ENCODE measurements at places on chromosomes 12 and 14.

- no peak for DNase-seq
These were observed 496.8 kb downstream of the EGLN3 start for GRCh38 chr14:33454022-33454595.

DNA sequence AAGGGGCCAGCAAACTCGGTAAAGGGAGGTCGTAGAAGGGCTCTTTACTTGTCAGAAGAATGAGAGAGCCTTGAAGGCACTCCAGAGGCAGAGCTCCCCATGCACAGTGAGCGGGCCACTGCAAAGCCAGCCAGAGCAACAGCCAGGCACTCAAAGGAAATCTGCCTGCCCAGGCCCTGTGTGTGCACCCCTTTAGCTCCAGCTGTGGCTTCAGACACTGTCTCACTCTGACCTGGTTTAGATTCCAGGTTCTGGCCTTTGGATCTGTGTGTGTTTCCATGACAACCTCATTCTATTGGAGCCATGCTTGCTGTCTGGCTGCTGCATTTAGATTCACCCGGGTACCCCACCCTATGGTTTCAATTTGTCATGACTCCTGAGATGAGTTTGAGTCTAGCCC lies 170.3 kb downstream of the CAPZA3 start:
- DNase-seq = no peak

- peak; percentile 4 for DNase-seq
These were observed 1.4 kb downstream of the KCNMB4 start for GRCh38 chr12:70367258-70368141.

GRCh38 chr12:79366374-79366773 lies 324.4 kb downstream of the PAWR start:
- DNase-seq = peak; percentile 16

DNA sequence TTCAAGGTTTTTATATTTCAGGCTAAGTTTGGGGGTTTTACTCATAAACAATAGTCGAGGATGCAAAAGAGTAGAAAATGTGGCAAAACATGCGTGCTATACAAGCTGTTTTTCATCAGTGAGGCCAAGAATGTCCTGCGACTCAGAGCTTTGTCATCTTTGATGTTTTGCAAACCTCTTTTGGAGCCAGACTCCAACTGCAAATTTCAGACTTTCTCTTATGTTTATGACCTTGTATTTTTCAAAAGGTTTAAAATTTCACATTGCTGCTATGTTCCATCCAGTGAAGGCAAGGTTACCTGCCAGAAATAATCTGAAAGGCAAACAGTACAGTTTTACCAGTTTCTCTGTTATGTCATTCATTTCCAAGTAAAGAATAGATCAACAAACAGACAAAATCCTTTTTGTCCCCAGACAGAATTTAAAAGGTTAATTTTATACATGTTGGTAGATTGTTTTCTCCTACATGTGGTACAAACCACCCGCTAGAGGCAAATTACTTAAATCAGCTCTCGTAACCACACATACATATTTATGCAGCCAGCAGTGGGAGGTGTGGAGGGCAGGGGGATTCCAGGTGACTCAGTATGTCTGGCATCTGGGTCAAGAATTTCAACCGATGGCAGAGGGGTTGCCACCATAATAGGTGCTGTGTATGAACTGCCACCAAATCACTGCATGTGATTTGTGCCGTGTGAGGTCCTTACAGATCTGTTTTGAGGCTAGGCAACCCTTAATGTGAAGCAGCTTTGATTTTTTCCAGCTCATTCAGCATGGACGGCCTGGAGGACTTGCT lies 119.8 kb upstream of the CPM start:
- DNase-seq = no peak

DNA sequence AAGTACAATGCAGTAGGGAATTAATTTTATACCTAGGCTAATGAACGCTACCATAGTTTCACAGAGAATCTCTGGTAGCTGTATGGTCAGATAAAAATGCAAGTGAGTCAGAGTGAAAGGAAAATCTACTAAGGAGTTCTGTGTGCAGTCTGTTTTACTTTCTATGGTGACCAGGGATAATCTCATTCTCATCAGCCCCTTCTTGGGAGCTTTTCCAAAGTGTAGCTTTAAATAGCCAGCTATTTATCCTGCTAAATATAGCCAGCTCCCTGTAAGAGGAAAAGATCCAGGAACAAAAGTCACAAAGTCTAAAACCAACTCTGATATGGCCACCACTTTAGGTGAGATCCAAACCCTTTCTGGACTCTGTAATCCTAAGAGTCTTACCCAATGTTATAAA lies 75.5 kb downstream of the TMEM116 start:
- no peak for DNase-seq

GRCh38 chr12:47717046-47717442 lies 8.2 kb downstream of the ENDOU start:
- no peak for DNase-seq

- no peak for DNase-seq
These were observed 18.4 kb downstream of the PWP1 start for GRCh38 chr12:107704041-107704440.

DNA sequence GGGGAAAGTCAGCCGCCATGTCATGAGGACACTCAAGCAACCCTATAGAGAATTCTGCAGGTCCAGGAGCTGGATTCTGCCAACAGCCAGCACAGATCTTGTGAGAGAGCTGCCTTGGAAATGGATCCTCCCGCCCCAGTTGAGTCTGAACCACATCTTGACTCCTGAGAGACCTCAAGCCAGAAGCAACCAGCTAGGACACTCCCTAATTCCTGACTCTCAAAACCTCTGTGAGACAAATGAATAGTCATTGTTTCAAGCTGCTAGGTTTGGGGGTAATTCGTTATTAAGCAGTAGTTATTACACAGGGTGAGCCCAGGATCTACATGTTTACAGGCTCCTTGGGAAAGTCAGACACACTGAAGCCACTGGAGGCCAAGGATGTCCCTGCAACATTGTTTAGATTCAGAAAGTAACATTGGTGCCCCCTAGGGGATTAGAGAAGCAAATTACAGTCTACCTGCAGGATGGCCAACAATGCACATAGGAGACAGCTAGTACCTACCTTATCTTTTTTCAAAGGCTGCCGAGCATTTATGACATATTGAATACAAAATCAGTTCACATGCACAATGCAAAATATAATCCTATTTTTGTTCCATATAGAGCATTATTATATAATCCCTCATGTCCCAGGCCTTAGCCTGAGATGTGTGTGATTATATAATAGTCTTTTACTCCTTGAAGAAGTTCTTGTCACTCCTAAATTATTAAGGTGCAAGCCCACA lies 57.9 kb upstream of the FICD start:
- peak; percentile 68 for DNase-seq

DNA sequence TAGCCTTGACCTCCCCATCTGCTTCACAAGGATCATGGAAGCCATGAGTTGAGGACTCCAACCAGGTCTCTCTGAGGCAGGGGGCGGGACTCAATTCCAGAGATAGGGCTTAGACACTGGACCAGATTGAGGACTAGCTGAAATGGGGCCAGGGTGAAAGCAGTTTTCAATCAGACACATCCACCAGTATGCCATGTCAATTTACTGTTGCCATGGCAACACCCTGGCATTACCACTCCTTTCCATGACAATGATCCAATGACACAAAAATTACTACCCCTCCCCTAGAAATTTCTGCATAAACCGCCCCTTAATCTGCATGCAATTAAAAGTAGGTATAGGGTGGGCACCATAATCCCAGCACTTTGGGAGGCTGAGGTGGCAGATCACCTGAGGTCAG lies 18.6 kb upstream of the DCAF5 start:
- DNase-seq = no peak

- no peak for DNase-seq
These were observed 6.8 kb downstream of the LMNTD1 start for GRCh38 chr12:25546318-25546717.

GRCh38 chr12:128906485-128907137 lies 53.3 kb downstream of the GLT1D1 start:
- no peak for DNase-seq

DNA sequence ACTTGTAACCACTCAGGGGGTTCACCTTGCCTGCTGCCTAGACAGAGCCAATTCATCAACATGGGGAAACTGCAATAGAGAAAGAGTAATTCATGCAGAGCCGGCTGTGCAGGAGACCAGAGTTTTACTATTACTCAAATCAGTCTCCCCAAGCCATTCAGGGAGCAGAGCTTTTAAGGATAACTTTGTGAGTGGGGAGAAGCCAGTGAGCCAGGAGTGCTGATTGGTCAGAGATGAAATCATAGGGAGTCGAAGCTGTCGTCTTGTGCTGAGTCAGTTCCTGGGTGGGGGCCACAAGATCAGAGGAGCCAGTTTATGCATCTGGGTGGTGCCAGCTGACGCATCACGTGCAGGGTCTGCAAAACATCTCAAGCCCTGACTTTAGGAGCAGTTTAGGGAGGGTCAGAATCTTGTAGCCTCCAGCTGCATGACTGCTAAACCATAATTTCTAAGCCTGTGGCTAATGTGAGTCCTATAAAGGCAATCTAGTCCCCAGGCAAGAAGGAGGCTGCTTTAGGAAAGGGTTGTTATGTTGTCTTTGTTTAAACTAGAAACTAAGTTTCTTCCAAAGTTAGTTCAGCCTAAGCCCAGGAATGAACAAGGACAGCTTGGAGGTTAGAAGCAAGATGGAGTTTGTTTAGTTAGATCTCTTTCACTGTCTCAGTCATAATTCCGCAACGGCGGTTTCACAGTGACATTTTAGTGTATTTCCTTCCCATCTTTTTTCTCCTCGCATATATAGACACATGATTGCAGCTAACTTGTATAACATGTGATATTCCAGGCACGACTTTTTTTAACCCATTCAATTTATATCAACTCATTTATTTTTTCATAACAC lies 68.9 kb upstream of the NCOR2 start:
- DNase-seq = no peak

GRCh38 chr14:38040411-38040810 lies 167.3 kb upstream of the SSTR1 start:
- no peak for DNase-seq

- no peak for DNase-seq
These were observed 387 bp upstream of the GSC start for GRCh38 chr14:94770251-94770749.

DNA sequence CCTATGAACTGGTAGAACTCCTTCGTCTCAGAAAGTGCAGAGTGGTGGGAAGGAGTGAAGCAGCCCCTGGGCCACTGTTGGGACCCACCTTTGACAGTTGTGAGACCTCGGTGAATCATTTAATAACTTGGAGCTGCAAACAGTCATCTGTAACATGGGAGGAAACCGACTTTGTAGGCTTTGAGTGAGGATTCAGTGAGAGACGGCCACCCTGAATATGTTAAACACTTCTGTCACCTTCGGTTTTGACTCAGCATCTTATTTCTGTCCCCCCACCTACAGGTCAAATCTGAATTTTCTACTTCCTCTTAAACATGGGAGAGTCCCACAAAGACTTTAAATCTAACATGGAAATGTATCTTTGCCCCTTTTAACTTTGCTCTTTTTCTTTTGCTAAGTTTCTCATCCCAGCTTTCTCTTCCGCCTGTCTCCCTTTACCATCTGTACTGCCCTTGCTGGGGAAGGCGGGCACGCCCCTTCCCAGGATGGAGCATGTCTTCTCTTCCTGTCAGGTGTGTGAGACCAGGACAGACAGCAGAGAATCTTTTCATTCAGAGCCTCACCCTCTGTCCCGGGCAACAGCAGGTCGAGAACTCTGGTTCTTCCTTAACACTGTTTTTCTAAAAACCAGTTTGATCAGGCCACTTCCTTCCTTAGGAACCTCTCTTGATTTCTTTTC lies 37.1 kb downstream of the ZC3H14 start:
- DNase-seq = no peak

DNA sequence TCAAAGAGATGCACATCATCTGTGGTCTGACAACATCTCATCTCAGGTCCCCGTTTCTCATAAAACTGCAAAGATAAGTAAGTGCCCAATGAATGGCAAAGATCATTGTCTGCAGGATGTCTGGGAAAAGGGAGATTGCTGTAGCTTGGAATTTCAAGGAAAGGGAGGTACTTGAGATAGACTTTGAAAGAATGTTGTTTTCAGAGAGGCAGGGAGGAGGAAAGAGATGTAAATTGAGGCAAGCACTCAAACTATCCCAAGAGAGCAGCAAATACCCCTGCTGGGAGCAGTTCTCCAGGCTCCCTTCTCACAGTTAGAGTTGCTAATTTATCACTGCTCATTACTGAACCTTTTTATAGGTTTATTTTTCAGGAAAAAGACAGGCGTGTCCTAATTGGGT lies 107.1 kb downstream of the MYRFL start:
- DNase-seq = no peak

DNA sequence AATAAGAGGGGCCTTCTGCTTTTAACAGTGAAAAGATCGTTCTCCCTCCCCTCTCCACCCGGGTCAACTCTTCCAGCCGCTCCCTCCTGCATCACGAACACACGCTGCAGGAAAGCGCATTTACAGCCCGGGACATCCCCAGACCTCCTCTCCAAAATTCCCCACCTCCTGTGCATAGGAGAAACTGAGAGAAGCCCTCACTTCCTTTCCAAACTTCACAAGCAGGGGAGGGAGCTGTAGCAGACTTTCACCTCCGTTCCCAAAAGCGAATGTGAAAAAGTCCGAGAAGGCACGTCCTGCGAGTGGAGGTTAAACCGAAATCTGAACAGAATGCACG lies 513 bp downstream of the BCAT1 start:
- DNase-seq = peak; percentile 32

- DNase-seq = no peak
These were observed 18.7 kb upstream of the LGR5 start for GRCh38 chr12:71420775-71421406.

DNA sequence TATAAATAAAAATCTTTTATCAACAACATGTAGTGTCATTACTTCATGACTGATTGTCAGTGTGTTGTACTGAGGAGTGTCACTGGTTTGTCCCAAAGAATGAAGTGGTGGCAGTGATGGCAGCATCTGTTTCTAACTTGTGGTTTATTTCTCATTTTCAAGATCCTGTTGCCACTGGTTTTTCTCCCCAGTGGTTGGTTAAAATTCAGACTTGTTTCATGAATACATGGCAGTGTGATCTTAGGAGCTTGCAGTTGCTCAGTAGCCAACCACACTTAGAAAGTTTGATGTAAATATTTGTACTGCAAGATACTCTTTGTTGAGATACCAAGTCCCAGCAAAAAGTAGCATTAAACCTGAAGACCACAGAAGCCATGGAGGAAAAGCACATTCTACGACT lies 69.8 kb downstream of the PLEKHA5 start:
- DNase-seq = no peak

DNA sequence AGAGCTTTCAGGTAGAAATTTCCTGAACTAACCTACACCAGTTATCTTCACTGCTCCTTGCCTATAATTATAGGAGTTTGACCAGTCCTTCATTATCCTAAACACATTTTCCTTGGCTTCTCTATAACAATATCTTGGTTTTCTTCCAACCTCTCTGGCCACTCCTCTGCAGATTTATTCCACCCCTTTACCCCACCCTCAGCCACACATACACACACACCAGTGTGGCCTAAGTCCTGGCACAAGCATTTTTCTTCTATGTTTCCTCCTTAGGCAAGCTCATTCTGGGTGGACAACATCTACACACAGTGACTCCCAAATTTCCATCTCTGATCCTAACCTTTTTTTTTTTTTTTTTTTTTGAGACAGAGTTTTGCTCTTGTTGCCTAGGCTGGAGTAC lies 25.1 kb downstream of the CDK17 start:
- DNase-seq = no peak

- no peak for DNase-seq
These were observed 9.5 kb downstream of the RPH3A start for GRCh38 chr12:112801055-112801454.

- no peak for DNase-seq
These were observed 27.3 kb downstream of the CCDC88C start for GRCh38 chr14:91390165-91390778.

- DNase-seq = no peak
These were observed 25.1 kb downstream of the NCOR2 start for GRCh38 chr12:124542021-124542949.

Measured in HEK293T (cell line).